ENCODE measurements at places on chromosomes 13 and 19. TPM values are rescaled to one million over a fixed set of nuclear protein-coding genes. Genes with fewer than 3 reads are reported as not detected.
A peak's percentile ranks its signal among the peaks of the same experiment; 100 is the strongest.

Gene CAMSAP3
- 0.19 TPM for total RNA-seq

Gene LHFPL6
- total RNA-seq: 70.2 TPM

Gene APC2
- 0.84 TPM for total RNA-seq

Gene NCAN
- not detected for total RNA-seq

Gene SHISA7
- not detected for total RNA-seq

Gene ZNF473
- 5.9 TPM for total RNA-seq

Gene PCSK4
- 2.8 TPM for total RNA-seq

Gene FXYD1
- total RNA-seq: 92.6 TPM

Gene PABPC3
- not detected for total RNA-seq

Gene HIPK4
- 0.33 TPM for total RNA-seq

Gene OR7C1
- not detected for total RNA-seq

Gene ZNF471
- 11.1 TPM for total RNA-seq

Gene PRTN3
- not detected for total RNA-seq

- no peaks in the 10 kb centered on the region for H3K4me1 ChIP-seq
- H3K27me3 ChIP-seq: no peaks in the 10 kb centered on the region
- H3K4me3 ChIP-seq: no peak overlapping the region
- no peak for DNase-seq
These were observed 3.1 kb upstream of the GRK1 start for GRCh38 chr13:113663934-113664333.

DNA sequence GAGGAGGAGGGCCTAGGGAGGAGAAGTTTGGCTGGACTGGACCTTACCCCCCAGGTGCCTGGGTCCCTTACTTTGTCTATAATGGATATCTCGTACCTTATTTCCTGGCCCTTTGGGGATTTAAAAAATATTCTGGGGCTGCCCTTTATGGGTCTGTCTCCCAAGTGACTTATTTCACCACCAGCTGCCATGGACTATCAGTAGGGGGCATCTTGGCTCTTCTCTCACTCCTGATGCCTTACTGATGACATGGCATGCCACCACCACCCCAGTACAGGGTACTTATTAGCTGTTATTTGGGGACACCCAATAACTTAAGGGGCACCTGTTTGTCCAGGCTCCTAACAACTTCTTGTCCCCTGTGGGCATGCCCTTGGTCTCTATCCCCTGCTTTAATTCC is 38.0 kb downstream of the NFIX start:
- H3K27ac ChIP-seq: peak overlapping the region; percentile 87
- peaks cover 98% of the 10 kb centered on the region for H3K4me1 ChIP-seq
- no peak for DNase-seq
- H3K27me3 ChIP-seq: no peaks in the 10 kb centered on the region

DNA sequence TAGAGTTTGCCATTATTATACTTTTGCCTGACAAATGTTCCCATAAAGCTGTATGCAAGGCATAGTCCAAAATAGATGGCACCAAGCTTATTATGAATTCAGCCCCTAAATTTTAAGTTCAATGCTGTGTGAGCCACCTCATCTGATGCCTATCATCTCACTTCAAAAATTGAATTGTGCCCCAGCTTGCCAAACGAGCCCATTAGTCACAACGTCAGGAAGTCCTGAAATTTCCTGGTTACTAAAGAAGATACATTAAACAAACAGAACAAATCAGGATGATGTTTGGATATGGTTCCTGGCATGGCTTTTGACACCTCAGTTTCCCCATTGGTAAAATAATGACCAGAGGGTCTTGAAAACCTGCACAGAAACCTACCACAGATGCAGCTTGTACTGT is 147.5 kb upstream of the SOX21 start:
- no peak overlapping the region for H3K4me3 ChIP-seq
- H3K4me1 ChIP-seq: no peaks in the 10 kb centered on the region

- no peak overlapping the region for H3K4me3 ChIP-seq
- H3K36me3 ChIP-seq: no peaks in the 10 kb centered on the region
- no peaks in the 10 kb centered on the region for H3K4me1 ChIP-seq
- H3K27me3 ChIP-seq: no peaks in the 10 kb centered on the region
These were observed 267.1 kb downstream of the KLF5 start for GRCh38 chr13:73325723-73326558.

GRCh38 chr13:96780105-96780504 is 214.2 kb downstream of the OXGR1 start:
- no peaks in the 10 kb centered on the region for H3K36me3 ChIP-seq
- H3K4me1 ChIP-seq: no peaks in the 10 kb centered on the region
- no peaks in the 10 kb centered on the region for H3K27me3 ChIP-seq

DNA sequence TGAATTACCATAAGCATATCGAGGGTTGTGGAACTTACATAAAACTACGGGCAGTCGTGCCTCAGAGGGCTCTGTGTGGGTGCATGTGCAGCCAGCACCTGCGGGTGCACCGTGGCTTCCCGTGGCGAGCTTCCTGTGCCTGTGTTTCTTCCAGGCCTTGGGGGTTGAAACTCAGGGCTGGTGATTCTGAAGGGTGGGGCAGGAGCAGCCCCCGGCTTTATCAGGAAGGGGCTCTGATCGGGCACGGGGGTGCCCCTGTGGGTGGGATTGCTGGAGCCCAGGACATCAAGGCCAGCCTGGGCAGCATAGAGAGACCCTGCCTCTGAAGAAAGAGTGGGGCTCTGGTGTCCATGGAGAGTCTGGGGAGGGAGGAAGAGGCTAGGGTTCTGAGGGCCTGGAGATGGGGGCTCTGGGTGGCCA is 11.1 kb downstream of the ATP4B start:
- H3K4me1 ChIP-seq: peaks cover 7% of the 10 kb centered on the region
- no peaks in the 10 kb centered on the region for H3K36me3 ChIP-seq
- DNase-seq: no peak
- H3K4me3 ChIP-seq: no peak overlapping the region
- H3K27me3 ChIP-seq: no peaks in the 10 kb centered on the region

- peaks cover 72% of the 10 kb centered on the region for H3K27me3 ChIP-seq
- DNase-seq: no peak
- peaks cover 23% of the 10 kb centered on the region for H3K4me1 ChIP-seq
- no peaks in the 10 kb centered on the region for H3K36me3 ChIP-seq
- no peak overlapping the region for H3K27ac ChIP-seq
- no peak overlapping the region for H3K4me3 ChIP-seq
These were observed 5.2 kb downstream of the NXNL1 start for GRCh38 chr19:17455308-17456123.

DNA sequence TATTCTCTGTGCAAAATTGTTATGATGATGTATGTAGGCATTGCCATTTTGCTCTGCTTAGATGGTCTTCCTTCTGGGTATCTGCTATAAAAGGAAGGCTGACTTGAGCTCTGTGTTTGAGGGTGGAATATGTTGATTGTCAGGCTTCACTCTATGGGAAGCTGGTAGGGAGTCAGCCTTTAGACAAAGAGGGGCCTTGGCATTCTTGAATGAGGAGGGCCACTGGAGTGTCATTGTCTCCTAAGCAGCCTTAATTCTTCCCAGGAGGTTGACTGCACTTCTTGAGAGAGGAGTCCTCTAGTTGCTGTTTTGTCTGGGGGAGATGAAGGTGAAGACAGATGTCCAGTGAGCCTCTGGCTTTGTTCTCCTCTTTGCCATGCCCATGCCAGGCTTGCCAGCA is 266.8 kb downstream of the KCNRG start:
- DNase-seq: no peak
- H3K4me3 ChIP-seq: no peak overlapping the region
- H3K4me1 ChIP-seq: no peaks in the 10 kb centered on the region
- H3K36me3 ChIP-seq: no peaks in the 10 kb centered on the region
- no peak overlapping the region for H3K27ac ChIP-seq

- peaks cover 19% of the 10 kb centered on the region for H3K4me1 ChIP-seq
- no peaks in the 10 kb centered on the region for H3K27me3 ChIP-seq
- H3K4me3 ChIP-seq: no peak overlapping the region
- no peak for DNase-seq
These were observed 55.2 kb downstream of the ALOX5AP start for GRCh38 chr13:30790592-30790991.

- H3K4me3 ChIP-seq: no peak overlapping the region
- H3K27me3 ChIP-seq: no peaks in the 10 kb centered on the region
- peaks cover 10% of the 10 kb centered on the region for H3K4me1 ChIP-seq
- DNase-seq: no peak
These were observed 37.7 kb upstream of the DCUN1D2 start for GRCh38 chr13:113528101-113528812.

- peak overlapping the region; percentile 42 for H3K27ac ChIP-seq
- no peak for DNase-seq
- H3K27me3 ChIP-seq: no peaks in the 10 kb centered on the region
- no peak overlapping the region for H3K4me3 ChIP-seq
These were observed 315.6 kb downstream of the DLEU7 start for GRCh38 chr13:50527612-50528509.

GRCh38 chr19:29845574-29846176 is 33.9 kb downstream of the CCNE1 start:
- no peaks in the 10 kb centered on the region for H3K36me3 ChIP-seq
- DNase-seq: no peak
- H3K27ac ChIP-seq: peak overlapping the region; percentile 88

GRCh38 chr19:49393881-49394280 is 5.8 kb downstream of the KASH5 start:
- H3K4me1 ChIP-seq: no peaks in the 10 kb centered on the region
- no peak for DNase-seq
- peaks cover 80% of the 10 kb centered on the region for H3K27me3 ChIP-seq
- H3K36me3 ChIP-seq: no peaks in the 10 kb centered on the region
- no peak overlapping the region for H3K27ac ChIP-seq

GRCh38 chr13:52195401-52195837 is 36.0 kb upstream of the NEK3 start:
- H3K27me3 ChIP-seq: no peaks in the 10 kb centered on the region
- peak; percentile 94 for DNase-seq
- peak overlapping the region; percentile 90 for H3K27ac ChIP-seq
- no peaks in the 10 kb centered on the region for H3K36me3 ChIP-seq

GRCh38 chr13:31029102-31029501 is 96.6 kb downstream of the TEX26 start:
- H3K36me3 ChIP-seq: no peaks in the 10 kb centered on the region
- no peak for DNase-seq
- no peaks in the 10 kb centered on the region for H3K4me1 ChIP-seq
- no peaks in the 10 kb centered on the region for H3K27me3 ChIP-seq
- no peak overlapping the region for H3K4me3 ChIP-seq

- DNase-seq: no peak
- H3K4me3 ChIP-seq: no peak overlapping the region
- H3K27ac ChIP-seq: no peak overlapping the region
- H3K27me3 ChIP-seq: no peaks in the 10 kb centered on the region
- H3K36me3 ChIP-seq: peaks cover 9% of the 10 kb centered on the region
These were observed 11.8 kb downstream of the CHAF1A start for GRCh38 chr19:4414144-4414799.

Data from esophagus muscularis mucosa (tissue), 4 donors.